Neural crest cell (in vitro differentiated cells): ENCODE measurements at places on chromosomes 2 and 18.

DNA sequence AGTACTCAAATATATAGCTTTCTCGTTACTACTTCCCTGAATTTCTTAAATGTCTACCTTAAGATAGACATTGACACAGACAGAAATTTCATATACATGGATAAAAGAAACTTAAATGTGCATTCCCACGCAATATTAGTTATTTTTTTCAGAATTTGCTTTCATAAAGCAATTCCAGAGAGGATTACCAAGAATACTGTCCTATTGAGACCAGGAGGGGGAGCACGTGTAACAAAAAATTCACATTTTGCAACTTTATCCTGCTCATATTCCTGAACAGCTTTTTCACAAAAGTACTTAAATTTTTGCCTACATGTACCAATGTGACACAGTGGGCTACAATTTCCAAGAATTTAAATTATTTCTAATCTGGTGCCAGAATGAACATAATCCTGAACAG lies 30.7 kb upstream of the ERCC3 start:
- no peak for DNase-seq

DNA sequence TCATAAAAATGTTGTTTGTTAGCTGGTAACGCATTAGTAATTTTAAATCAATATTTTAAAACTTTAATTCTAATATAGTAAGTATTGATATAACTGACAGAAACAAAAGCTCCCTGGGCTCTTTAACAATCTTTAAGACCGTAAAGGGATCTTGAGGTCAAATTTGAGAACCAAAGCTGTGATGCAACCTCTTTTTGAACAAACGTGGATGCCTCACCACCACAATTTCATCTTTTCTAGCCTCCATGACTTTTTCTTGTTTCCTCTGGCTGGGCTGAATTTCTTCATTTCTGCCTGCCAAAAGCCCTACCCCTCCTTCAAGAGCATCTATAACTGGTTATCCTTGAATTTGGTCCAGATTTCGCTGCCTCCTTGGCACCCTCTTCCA lies 563 bp upstream of the POLE4 start:
- DNase-seq: no peak

GRCh38 chr2:182259629-182260150 lies 167.1 kb downstream of the PDE1A start:
- DNase-seq: no peak

- DNase-seq: no peak
Measured at GRCh38 chr18:12968619-12969018, 20.8 kb downstream of the SEH1L start.

- DNase-seq: no peak
Measured at GRCh38 chr2:233468741-233469110, 97.9 kb downstream of the USP40 start.

DNA sequence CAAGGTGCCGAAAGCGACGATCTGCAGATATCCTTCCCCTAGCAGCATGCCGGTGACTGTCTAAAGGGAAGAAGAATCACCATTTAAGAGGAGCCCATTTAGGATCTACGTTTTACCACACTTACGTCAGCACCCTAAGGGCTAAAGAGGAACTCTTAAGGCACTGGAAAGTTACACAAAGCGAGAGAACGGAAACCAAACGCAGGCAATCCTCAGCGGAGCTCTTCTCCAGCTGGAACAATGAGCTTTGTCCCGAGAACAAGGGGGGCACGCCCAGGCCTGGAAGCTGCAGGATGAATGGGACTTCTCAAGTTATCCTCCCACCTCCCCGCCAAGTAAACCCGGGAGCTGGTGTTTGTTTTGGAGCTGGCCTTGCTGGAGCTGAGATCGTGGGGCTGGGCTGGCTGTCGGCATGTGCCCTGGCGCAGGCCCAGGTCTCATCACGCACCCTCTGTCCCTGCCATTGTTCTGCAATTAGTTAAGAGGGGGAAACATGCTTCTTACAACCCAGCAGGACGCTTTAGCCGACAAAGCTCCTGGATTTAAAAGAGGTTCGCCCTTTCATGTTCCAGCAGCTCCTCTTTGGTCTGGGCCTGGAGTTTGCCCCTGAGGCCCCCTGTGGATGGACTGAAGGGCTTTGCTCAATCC lies 36.4 kb downstream of the PXDN start:
- no peak for DNase-seq

- DNase-seq: no peak
Measured at GRCh38 chr18:29430416-29430815, 1253.5 kb upstream of the CDH2 start.

- no peak for DNase-seq
Measured at GRCh38 chr2:55796121-55796520, 102.5 kb upstream of the PNPT1 start.

DNA sequence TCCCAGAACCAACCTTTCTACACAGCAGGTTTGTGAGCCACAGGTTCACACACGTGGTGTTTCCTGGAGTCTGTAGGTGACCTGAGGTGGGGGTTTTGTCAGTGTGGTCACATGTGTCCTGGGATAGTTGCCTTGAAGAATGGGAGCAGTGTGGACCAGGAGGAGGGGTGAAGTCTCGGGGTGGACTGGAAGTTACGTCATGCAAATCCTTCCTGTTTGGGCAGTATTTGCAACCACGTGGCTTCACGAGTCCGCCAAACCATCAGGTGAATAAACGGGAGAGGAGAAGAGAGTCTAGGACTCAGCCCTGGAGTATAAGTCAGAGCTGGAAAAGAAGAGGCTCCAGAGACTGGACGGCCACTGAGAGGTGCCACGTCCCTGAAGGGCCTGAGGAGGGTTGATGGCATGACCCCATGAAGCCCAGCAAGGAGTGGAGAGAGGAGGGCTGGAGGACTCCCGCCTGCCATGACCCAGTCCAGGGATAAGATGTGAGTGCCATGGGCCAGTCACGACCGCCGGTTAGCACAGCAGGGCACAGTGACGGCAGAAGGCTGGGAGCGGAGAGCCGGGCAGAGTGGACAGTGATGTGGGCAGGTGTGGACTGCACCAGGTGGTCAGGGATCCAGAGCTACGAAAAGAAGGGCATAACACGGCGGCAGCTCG lies 16.5 kb downstream of the LPIN1 start:
- no peak for DNase-seq

DNA sequence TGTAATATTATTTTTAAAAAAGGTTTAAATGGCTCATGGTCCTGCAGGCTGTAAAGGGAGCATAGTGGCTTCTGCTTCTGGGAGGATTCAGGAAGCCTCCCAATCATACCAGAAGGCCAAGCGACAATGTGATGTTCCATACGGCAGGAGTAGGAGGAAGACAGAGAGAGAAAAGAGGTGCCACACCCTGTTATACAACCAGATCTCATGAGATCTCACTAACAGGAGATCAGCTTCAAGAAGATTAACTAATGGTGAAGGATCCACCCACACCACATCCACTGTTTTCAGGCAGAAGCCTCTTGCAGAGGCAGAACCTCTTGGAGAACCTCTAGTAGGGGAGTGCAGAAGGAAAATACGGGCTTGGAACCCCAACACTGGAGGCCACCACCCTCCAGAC lies 103.9 kb upstream of the TEKT4 start:
- no peak for DNase-seq

- no peak for DNase-seq
Measured at GRCh38 chr18:22765896-22766295, 167.2 kb upstream of the RBBP8 start.

GRCh38 chr2:147098940-147099339 lies 745.9 kb upstream of the ACVR2A start:
- DNase-seq: no peak

GRCh38 chr18:53567929-53568574 lies 656.4 kb downstream of the MBD2 start:
- DNase-seq: peak; percentile 4

GRCh38 chr2:23058435-23058834 lies 326.5 kb upstream of the KLHL29 start:
- no peak for DNase-seq

DNA sequence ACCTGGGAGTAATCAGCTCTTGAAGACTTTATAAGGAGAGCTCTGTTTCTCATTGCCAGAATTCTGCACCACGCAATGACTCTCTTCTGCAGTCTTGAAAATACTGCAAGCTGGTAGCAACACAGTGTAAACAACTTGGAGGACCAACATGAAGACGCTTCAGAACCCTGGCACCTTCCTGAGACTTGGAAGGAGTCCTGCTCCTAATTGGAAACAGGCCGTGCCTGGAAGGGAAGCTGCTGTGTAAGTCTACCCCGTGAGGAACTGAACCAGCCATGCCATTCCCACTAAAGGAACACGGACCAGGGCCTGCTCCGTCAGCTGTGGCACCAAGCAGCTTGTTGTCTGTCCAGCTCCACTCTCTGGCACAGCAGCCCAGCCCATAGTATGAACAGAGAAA lies 171.1 kb downstream of the PAX3 start:
- DNase-seq: no peak

DNA sequence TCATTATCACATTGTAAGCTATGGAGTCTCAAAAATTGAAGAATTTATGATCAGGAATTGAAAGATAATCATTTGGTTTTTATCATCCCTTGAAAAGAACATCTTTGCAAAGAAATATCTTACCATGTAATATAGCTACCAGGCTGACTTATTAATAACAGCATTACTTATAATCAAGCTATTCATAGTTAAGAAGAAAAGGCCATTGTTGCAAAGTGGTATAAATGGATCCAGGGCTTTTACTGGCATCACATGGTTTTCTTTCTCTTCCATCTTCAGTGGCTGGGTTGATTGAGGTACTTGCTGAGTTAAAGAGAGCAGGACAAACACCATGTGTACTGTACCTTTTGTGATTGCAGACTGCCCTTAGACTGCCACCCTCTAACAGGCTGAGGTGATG lies 39.6 kb downstream of the MFSD6 start:
- no peak for DNase-seq

GRCh38 chr2:226673314-226673723 lies 126.3 kb downstream of the IRS1 start:
- no peak for DNase-seq

DNA sequence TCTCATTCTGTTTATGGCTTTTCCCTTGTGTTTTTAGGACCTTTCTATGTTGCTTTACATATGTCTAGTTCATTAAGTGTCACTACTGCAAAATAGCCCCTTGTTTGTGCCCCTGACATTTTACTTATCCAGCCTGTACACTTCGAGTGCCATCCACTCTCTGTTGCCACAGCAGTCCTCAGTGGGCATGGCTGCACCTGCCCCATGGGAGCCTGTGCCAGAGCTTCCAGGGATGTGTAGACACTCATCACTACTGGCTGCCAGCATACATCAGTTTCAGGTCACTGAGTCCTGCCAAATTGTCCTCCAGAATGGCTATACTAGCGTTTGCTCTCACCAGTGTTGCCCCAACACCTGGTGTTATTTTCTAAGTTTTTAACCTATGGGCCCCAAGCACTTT lies 80.4 kb downstream of the ARMC9 start:
- no peak for DNase-seq

- DNase-seq: no peak
Measured at GRCh38 chr18:79608999-79609461, 70.6 kb upstream of the CTDP1 start.

- DNase-seq: no peak
Measured at GRCh38 chr18:52319424-52319983, 20.5 kb upstream of the DCC start.

- DNase-seq: no peak
Measured at GRCh38 chr2:238182362-238182761, 21.1 kb downstream of the ILKAP start.

- DNase-seq: no peak
Measured at GRCh38 chr2:70796262-70796661, 5.8 kb upstream of the FIGLA start.

DNA sequence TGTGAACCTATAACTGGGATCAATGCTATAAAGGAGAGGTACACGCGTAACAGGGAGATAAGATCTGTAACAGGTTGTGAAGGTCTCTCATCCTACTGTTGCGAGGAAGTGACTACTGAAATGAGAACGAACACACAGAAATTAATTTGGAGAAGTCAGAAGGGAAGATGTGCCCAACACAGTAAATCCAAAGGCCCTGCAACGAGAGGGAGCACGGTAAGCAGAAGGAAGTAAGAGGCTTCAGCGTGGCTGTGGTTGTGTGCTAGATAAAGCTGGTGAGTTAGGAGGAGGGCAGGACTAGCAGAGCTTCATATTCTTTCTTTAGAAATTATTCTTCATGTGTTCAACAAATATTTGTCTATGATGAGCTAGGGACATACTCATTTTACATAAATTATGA lies 2.5 kb upstream of the ATG16L1 start:
- no peak for DNase-seq

GRCh38 chr2:144927429-144927828 lies 407.5 kb upstream of the ZEB2 start:
- DNase-seq: no peak

GRCh38 chr2:168766600-168766999 lies 35.8 kb upstream of the NOSTRIN start:
- DNase-seq: no peak

DNA sequence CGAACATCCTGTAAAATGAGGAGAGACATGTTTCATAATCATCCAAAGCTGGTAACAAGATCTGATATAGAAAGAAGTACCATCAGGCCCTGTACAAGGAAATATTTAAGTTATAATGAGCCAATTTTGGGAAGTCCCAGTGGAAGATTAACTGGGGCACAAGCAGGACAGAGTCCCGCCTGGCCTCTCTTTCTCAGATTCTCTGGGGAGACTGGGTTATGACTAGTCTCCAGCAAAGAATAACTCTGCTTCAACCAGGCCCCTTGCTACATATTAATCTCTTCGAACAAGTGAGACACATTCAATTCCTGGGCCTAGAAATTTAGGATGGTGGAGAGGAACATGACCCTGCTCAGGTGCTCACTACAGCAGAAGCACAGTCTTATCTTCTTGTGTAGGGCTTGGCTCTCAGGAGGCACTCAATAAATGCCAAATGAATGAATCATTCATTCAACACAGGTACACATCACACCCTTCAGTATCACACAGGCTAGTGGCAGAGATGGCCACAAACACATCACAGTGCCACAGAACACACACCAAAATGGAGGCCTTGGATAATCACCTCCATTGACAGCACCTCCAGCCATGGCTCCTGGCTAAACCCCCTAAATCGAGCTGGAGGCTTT lies 46.4 kb upstream of the RNF152 start:
- no peak for DNase-seq

GRCh38 chr2:77721593-77721992 lies 199.4 kb upstream of the LRRTM4 start:
- no peak for DNase-seq
